ENCODE measurements at places on chromosomes 12 and 14. TPM values are rescaled to one million over a fixed set of nuclear protein-coding genes. Genes with fewer than 3 reads are reported as not detected.

- no peak overlapping the region for H3K27ac ChIP-seq
- H3K4me1 ChIP-seq: no peaks in the 10 kb centered on the region
These were observed 74.7 kb downstream of the TRIM9 start for GRCh38 chr14:51020024-51020710.

DNA sequence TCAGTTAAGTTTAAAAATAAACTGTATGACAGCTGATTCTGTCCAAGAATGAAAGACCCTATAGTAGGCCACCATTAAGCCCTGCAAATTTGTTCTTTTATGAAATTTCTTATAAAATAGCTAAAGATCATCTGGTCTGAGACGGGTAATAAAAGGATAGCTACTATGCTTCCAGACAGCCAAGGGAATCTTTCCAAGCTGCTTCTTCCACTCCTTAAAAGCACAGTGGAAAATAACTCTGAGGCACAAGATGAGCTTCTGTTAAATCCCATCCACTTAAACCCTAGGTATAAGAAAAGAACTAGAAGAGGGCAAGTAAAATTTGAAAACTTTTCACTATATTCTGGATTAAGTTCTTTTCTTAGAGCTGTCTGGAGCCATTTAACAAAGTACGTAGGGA, 194.3 kb downstream of the CAPZA3 start:
- H3K4me3 ChIP-seq: no peak overlapping the region
- no peak for DNase-seq
- H3K27me3 ChIP-seq: no peaks in the 10 kb centered on the region
- no peak overlapping the region for H3K27ac ChIP-seq
- no peaks in the 10 kb centered on the region for H3K4me1 ChIP-seq

The SDR9C7 gene
- total RNA-seq: not detected

DNA sequence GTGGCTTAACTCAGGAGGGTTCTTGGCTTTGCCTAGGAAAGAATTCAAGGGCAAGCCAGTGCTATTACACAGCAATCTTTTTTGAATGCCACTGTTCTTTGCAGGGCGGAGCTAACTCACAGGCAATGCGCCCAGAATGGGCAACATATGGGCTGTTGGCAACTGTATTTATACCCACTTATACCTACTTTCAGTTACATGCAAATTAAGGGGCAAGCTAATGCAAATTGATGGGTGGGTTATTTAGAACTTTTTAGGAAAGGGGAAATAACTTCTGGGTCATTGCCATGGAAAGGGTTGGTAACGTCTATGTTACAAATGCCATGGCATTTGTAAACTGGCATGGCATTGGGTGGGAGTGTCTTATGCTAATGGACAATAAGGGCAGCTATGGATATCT, 85.4 kb downstream of the C12orf50 start:
- H3K27me3 ChIP-seq: no peaks in the 10 kb centered on the region
- H3K4me3 ChIP-seq: no peak overlapping the region
- H3K27ac ChIP-seq: no peak overlapping the region
- no peaks in the 10 kb centered on the region for H3K36me3 ChIP-seq
- no peaks in the 10 kb centered on the region for H3K4me1 ChIP-seq
- DNase-seq: no peak

The CCDC60 gene
- total RNA-seq: not detected

DNA sequence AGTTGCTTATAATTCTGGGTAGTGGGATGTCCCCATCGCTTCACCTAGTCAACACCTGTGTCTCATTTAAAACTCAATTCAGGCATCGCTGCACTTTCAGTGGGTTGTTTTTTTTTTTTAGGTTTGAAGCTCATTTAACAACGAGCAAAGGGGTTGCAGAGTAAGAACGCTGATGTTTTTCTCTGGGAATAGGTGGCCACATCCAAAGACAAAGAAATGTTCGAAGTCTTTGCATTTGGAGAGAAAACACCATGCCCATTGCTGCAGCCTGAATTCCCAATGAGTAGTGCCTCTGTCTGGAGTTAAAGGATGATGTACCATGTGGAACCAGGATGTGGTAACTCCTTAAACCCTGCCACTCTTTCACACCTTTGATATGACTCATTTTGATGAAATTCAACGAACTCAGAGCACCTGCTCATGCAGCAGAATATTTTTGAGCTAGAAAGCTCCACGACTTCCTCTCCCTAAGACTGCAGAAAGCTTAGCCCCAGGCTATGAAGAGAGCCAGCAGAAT, 35.1 kb upstream of the BATF start:
- no peak for DNase-seq
- peak overlapping the region; percentile 69 for H3K27ac ChIP-seq
- peaks cover 19% of the 10 kb centered on the region for H3K4me1 ChIP-seq
- peak overlapping the region; percentile 35 for H3K4me3 ChIP-seq
- H3K36me3 ChIP-seq: no peaks in the 10 kb centered on the region

DNA sequence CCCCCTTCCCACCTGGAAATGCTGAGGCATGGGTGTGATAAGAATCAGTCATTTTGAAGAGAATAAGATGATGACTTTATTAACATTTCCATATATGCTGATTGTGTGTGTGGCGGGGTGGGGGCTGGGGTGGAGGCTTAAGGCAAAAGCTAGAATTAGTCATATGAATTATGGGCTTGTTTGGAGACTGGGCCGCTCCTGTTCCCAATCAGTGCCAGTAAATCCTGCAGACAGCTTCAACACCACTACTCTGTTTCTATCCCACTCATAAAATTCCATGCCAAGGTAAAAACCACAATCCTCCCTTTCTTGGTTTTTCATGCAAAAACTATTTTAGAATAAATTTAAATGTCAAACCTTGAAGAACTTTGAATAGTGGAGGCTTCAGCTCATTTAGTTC, 29.9 kb upstream of the SLC38A2 start:
- no peak for DNase-seq
- H3K4me1 ChIP-seq: peaks cover 48% of the 10 kb centered on the region
- peaks cover 33% of the 10 kb centered on the region for H3K36me3 ChIP-seq
- no peak overlapping the region for H3K27ac ChIP-seq
- H3K27me3 ChIP-seq: no peaks in the 10 kb centered on the region

DNA sequence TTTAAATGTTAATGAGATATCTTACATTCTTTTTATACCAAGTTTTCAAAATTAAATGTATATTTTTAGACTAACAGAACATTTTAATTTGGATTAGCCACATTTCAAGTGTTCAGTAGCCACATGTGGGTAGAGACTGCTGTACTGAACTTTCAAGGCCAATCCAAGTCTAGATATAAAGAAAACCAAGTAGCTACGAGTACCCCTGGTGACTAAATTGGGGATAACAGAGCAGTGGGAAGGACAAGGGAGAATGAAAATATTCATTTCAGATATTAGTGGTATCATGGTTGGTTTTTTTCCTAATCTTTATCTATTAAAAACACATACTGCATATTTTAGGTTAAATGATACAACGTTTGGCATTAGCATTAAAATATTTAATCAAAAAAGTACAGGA, 69.4 kb upstream of the RHOJ start:
- H3K4me1 ChIP-seq: no peaks in the 10 kb centered on the region
- no peak overlapping the region for H3K27ac ChIP-seq
- no peaks in the 10 kb centered on the region for H3K27me3 ChIP-seq
- H3K4me3 ChIP-seq: no peak overlapping the region
- DNase-seq: no peak

- no peaks in the 10 kb centered on the region for H3K4me1 ChIP-seq
- peaks cover 10% of the 10 kb centered on the region for H3K27me3 ChIP-seq
- H3K4me3 ChIP-seq: no peak overlapping the region
- H3K27ac ChIP-seq: no peak overlapping the region
- DNase-seq: no peak
These were observed 182.5 kb upstream of the RASSF8 start for GRCh38 chr12:25775968-25776367.

The SRRM4 gene
- not detected for total RNA-seq

GRCh38 chr14:104677512-104678332, 11.7 kb upstream of the INF2 start:
- peak; percentile 84 for DNase-seq
- H3K27me3 ChIP-seq: no peaks in the 10 kb centered on the region
- peak overlapping the region; percentile 78 for H3K4me3 ChIP-seq
- H3K4me1 ChIP-seq: peaks cover 21% of the 10 kb centered on the region
- H3K27ac ChIP-seq: peak overlapping the region; percentile 87
- H3K36me3 ChIP-seq: no peaks in the 10 kb centered on the region

DNA sequence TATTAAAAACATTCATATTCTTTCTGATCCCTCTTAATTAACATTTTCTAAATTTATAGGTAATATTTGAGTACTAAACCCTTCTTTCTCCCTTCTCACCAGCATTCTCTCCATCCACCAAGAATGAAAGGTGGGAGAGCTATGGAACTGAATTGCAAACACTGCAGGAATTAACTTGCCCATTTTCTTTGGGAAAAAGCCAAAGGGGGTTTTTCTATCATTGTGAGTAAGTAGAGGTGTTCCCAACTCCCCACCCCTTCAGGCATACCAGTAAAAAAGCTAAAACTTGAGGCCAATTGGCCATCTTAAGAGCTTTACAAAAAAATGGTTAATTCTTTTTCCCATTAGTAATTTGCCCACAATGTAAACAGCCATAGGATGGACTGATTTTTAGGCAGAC, 23.7 kb downstream of the PCNX1 start:
- H3K27ac ChIP-seq: no peak overlapping the region
- H3K4me3 ChIP-seq: no peak overlapping the region
- DNase-seq: no peak
- peaks cover 38% of the 10 kb centered on the region for H3K4me1 ChIP-seq

DNA sequence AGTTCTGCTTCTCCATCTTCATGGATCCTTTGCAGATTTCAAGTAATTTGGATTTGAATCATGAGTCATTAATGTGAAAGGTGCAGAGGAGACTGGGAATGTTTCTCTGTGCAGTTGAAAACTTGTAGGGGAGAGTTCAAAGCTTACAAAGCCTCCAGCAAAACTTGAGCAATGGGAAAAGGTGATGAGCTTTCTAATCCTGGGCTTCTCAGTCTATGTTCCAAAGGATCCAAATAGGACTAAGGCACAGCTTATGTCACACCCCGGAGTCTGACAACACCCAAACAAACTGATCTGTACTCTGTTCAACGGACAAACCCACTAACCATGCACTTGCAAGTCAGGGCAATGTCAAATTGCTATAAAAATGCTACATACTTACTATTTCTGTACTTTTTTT, 134.8 kb downstream of the DUSP6 start:
- H3K36me3 ChIP-seq: peaks cover 16% of the 10 kb centered on the region
- H3K4me3 ChIP-seq: no peak overlapping the region
- no peak for DNase-seq
- H3K4me1 ChIP-seq: peaks cover 8% of the 10 kb centered on the region
- H3K27me3 ChIP-seq: no peaks in the 10 kb centered on the region
- H3K27ac ChIP-seq: no peak overlapping the region

The ASCL1 gene
- total RNA-seq: not detected

DNA sequence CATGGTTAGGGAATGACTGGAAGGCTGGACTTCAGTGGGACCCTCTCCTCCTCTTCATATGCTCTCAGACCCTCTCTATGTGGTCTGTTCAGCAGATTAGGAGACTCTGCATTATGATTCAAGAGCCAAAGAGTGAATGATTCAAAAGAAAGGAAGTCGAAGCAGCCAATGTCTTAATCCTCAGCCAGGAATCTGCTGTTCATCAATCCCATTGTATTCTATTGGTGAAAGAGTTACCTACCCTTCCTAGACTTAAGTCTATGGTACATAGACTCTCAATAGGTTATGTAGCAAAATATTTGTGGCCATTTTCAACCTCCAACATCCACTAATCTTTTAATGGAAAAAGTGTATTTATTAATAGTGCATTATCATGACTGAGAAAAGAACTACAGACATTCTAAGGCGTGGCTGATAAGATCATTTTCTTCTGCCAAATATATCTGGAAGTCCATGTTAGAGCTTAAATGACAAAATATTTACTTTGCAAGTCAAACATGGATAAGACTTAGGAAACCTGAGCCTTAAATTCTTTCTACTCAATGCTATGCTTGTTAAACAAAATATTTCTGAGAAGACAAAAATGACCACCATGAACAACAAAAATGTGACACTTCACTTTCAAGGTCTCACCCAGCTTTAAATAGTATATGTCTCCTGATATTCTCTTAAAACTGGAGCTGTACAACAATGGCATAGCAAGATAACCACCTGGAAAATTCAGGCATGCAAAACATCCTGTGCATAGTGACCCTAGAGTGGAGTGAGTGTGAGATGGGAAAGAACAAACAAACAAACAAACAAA, 1100.6 kb downstream of the GALC start:
- H3K27me3 ChIP-seq: no peaks in the 10 kb centered on the region
- H3K4me3 ChIP-seq: no peak overlapping the region
- DNase-seq: no peak
- H3K36me3 ChIP-seq: no peaks in the 10 kb centered on the region
- no peak overlapping the region for H3K27ac ChIP-seq

GRCh38 chr14:21102521-21103410, 1.9 kb downstream of the TMEM253 start:
- peak overlapping the region; percentile 94 for H3K4me3 ChIP-seq
- H3K27me3 ChIP-seq: peaks cover 15% of the 10 kb centered on the region
- no peak for DNase-seq

GRCh38 chr12:54294152-54294952, 6.5 kb downstream of the NFE2 start:
- H3K4me1 ChIP-seq: no peaks in the 10 kb centered on the region
- H3K27ac ChIP-seq: no peak overlapping the region
- DNase-seq: peak; percentile 73

DNA sequence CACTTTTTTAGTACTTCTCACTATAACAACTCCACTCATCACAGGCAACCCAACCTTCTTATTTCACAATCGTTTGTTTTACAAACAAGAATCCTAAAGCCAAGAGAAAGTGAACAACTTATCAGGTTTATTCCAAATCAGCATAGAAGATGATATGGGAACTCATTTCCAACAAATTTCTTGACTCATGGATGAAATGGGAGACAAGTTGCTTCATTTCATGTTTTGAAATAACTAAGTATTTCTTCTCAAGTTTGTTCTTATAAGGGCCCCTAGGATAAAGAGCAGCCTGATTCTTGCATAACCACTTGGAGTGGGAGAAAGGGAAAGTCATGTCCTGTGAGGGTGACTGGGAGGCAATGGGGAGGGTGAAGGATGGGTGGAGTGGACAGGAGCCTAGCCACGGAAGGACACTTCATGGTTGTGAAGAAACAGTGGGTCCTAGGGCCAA, 168.3 kb downstream of the DUSP6 start:
- H3K27ac ChIP-seq: no peak overlapping the region
- no peak overlapping the region for H3K4me3 ChIP-seq
- no peaks in the 10 kb centered on the region for H3K27me3 ChIP-seq
- peaks cover 13% of the 10 kb centered on the region for H3K36me3 ChIP-seq
- DNase-seq: no peak

- no peak overlapping the region for H3K27ac ChIP-seq
- H3K36me3 ChIP-seq: no peaks in the 10 kb centered on the region
- peaks cover 3% of the 10 kb centered on the region for H3K4me1 ChIP-seq
- peaks cover 9% of the 10 kb centered on the region for H3K27me3 ChIP-seq
These were observed 6.8 kb downstream of the CCDC198 start for GRCh38 chr14:57486767-57487379.

GRCh38 chr12:108180255-108181094, 51.4 kb downstream of the WSCD2 start:
- no peaks in the 10 kb centered on the region for H3K4me1 ChIP-seq
- no peak for DNase-seq
- H3K36me3 ChIP-seq: no peaks in the 10 kb centered on the region
- no peak overlapping the region for H3K27ac ChIP-seq
- peaks cover 5% of the 10 kb centered on the region for H3K27me3 ChIP-seq
- H3K4me3 ChIP-seq: no peak overlapping the region

The GDF3 gene
- not detected for total RNA-seq

- peaks cover 2% of the 10 kb centered on the region for H3K4me1 ChIP-seq
- H3K27ac ChIP-seq: no peak overlapping the region
- H3K36me3 ChIP-seq: no peaks in the 10 kb centered on the region
- peaks cover 2% of the 10 kb centered on the region for H3K27me3 ChIP-seq
- no peak overlapping the region for H3K4me3 ChIP-seq
These were observed 11.2 kb downstream of the BCL2L14 start for GRCh38 chr12:12081836-12082497.

Measured in activated naive CD8-positive, alpha-beta T cell treated with anti-CD3 and anti-CD28 coated beads, Interleukin-2, amount 10 ng/mL, durations not matched to agents 7 days and 5 days (primary cell).